ENCODE measurements at places on chromosomes 16 and 17. TPM values are rescaled to one million over a fixed set of nuclear protein-coding genes. Genes with fewer than 3 reads are reported as not detected.

RTN4RL1 gene
- total RNA-seq, result 0.76 TPM

KRTAP2-3 gene
- 126 TPM for total RNA-seq

HAP1 gene
- 0.16 TPM for total RNA-seq

KCNG4 gene
- total RNA-seq, result not detected

KRT36 gene
- total RNA-seq, result not detected

EVI2A gene
- total RNA-seq, result 1.3 TPM

HES7 gene
- total RNA-seq, result 0.36 TPM

CES2 gene
- total RNA-seq, result 35.0 TPM

KIAA0513 gene
- 12.5 TPM for total RNA-seq

WFIKKN1 gene
- 0.08 TPM for total RNA-seq

ITGAX gene
- not detected for total RNA-seq

NXN gene
- 90.0 TPM for total RNA-seq

ARL6IP1 gene
- total RNA-seq, result 82.1 TPM

ADGRG3 gene
- total RNA-seq, result not detected

HSF4 gene
- total RNA-seq, result 5.1 TPM

CSF3 gene
- total RNA-seq, result 0.31 TPM

OTOA gene
- not detected for total RNA-seq

CTRB2 gene
- not detected for total RNA-seq

PRSS53 gene
- 2.6 TPM for total RNA-seq

CBFB gene
- total RNA-seq, result 67.3 TPM

CES3 gene
- total RNA-seq, result 0.34 TPM

GUCY2D gene
- total RNA-seq, result not detected

TPSAB1 gene
- not detected for total RNA-seq

PVALEF gene
- total RNA-seq, result not detected

ST6GALNAC1 gene
- total RNA-seq, result not detected

SLC6A4 gene
- total RNA-seq, result not detected

LITAFD gene
- not detected for total RNA-seq

SSTR5 gene
- total RNA-seq, result not detected

RRAD gene
- total RNA-seq, result 1.5 TPM
